ENCODE measurements at places on chromosomes 12 and 14. TPM values are rescaled to one million over a fixed set of nuclear protein-coding genes. Genes with fewer than 3 reads are reported as not detected.

- no peak for DNase-seq
Observed at GRCh38 chr12:19957308-19958125, 410.8 kb upstream of the PDE3A start.

- no peak for DNase-seq
Observed at GRCh38 chr14:32054536-32054935, 22.6 kb upstream of the ARHGAP5 start.

GRCh38 chr12:104058802-104059201, 5.5 kb upstream of the HCFC2 start:
- DNase-seq = no peak

Gene GLT8D2
- polyA plus RNA-seq = 37.2 TPM

Gene PMCH
- not detected for polyA plus RNA-seq

Gene KRT83
- polyA plus RNA-seq = not detected

DNA sequence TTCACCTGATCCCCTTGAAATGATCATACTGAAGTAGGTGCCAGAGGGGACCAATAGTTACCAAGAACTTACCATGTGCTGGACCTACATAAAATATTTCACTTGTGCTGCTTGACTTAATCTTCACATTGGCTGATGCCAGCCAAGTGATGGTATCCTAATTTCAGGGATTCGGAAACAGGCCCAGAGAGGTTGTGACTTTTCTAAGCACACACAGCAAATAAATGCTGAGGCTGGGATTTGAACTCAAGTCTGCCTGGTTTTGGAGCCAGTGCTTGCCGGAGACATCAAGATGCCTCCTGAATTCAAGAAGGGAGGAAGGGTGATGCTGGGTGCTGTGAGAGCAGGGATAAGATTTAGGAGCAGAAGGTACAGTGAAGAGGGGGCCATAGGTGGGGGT, 173.5 kb upstream of the LHX5 start:
- no peak for DNase-seq

Gene TMEM119
- 29.4 TPM for polyA plus RNA-seq

DNA sequence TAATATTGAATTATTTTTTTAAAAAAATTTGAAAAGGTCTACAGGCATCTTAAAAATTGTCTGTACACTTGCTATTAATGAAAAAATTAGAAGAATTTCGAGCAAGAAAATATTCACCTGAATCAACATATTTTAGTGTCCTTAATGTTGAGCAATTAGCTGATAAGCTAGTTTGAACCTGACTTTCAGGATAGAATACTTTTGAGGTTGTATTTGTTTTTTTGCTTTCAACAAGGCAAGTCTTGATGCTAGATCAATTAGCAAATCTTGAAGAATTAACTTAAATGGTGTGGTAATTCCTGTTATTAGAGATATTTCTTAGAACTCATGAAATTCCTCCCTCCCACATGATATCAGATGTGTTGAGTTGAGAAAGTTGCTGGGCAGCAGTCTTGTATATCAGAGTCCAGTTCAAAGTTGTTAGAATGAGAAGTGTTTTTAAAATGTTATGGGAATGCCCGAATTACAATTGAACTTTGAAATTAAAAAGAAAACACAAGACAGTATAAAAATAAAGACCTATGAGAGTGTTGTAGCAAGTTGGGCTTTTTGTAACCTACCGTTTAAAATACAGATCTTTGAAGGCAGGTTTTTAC, 119.2 kb downstream of the TRMT5 start:
- no peak for DNase-seq

DNA sequence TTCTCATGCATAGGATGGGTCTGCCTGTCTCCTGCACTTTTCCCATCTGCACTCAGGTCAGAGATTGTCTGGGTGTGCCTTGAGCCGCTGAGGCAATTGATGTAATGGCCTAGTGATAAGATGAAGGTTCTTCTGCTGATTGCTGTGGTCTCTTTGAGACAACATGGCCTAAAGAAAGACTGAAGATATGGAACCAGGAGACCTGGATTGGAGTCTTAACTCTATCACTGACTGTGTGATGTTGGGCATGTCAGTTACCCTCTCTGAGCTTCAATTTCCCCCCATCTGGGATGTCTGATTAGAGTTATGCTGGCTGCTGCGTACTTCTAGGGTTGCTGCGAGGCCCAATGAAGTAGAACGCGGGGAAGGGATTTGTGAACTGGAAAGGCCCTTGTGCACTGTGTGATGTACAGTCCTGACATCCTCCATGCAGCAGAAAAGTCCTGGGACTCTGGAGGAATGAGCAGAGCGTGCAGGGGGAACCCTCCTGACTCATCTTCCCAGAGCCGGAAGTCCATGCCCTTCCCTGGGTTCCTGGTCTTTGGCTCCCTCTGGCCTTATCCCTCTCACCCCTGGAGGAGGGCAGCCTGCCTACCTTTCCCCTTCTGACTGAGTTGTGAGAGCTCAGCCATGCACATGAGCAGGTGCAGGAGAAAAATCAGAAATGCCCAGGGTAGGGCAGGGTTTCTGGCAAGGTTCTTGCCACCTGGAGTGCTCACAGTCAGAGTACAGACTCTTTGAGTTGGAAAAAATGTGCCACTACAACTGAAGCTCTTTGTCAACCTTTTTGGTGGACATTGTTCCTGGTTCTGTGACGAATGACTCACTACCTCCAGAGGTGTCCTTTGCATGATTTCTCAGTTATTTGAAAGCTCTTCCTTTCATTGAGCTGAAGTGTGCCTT, 21.1 kb downstream of the PLEKHD1 start:
- no peak for DNase-seq

All from urinary bladder (tissue), 4 donors.